ENCODE measurements at places on chromosomes 6 and 20.

DNA sequence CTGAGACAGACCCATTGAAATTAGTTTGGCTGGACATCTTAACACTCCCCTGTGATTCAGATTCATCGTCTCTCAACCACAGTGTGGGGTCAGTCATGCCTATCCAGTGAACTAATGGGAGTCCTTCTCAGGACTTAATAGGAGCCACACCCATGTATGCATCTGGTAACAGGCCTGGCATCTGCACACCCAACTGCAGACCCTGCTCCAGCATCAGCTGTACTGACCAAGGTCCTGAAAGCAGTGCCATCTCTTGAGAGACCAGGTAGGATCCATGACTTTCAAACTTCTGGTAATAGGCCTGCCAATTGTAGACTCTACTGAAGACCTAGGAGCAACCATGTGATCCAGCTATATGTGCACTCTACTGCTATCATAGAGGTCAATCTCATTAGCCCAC lies 363.6 kb upstream of the POU3F2 start:
- no peaks in the 10 kb centered on the region for H3K36me3 ChIP-seq
- no peak for DNase-seq
- H3K4me1 ChIP-seq = no peaks in the 10 kb centered on the region
- H3K4me3 ChIP-seq = no peak overlapping the region
- H3K27ac ChIP-seq = no peak overlapping the region

GRCh38 chr6:2767657-2768524 lies 2.7 kb downstream of the WRNIP1 start:
- H3K36me3 ChIP-seq = peaks cover 4% of the 10 kb centered on the region
- peak overlapping the region; percentile 98 for H3K27ac ChIP-seq
- DNase-seq = no peak
- H3K27me3 ChIP-seq = no peaks in the 10 kb centered on the region

DNA sequence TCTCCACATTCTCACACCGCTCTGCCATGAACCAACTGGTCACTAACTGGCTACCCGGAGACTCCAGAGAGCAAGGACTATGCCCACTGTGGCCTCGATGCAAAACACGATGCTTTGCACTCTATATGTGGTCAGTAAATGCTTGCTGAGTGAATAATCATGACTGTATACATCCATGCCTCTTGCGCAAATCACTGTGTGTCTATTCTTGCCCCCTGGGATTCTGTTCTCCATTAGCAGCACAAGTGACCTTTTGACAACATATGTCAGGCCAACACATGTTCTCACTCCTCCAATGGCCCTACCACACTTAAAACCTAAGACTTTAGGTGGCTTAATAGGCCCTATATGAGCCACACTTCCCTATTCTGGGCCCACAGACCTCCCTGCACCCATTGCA lies 16.9 kb downstream of the KIF16B start:
- DNase-seq = no peak
- H3K4me3 ChIP-seq = no peak overlapping the region
- H3K27me3 ChIP-seq = no peaks in the 10 kb centered on the region

DNA sequence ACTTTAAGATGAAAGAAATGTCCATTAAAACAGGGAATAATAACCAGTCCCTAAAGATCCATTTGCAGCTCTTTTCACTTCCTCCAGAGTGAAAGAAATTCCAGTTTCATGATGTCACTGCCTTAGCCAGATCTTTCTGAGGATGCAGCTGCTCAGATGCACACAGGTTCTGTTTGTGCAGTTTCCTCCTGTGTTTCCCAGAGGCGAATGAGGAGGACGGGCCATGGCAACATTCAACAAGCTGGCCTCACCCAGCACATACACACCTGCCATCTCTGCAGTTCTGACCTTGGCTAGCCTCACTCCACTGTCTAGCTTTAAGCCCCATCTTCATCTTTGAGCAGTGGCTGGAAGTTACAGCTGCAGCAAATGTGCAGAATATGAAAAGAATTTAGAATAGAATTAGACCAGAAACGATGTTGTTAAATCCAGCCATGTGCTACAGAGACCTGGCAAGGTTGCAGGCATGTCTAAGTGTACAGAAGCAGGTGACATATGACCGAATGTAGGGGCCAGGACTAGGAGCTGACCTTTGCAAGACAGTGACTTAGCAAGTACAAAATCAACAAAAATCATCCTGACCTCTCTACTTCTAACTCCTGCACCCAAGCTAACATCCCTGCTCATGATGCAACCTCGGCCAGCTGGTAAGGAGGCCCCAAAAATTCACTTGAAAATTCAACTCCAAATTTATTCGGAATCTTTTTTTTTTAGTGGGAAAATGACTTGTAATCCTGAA lies 35.0 kb downstream of the FAM50B start:
- H3K36me3 ChIP-seq = no peaks in the 10 kb centered on the region
- no peaks in the 10 kb centered on the region for H3K27me3 ChIP-seq
- peak overlapping the region; percentile 51 for H3K27ac ChIP-seq
- DNase-seq = no peak

GRCh38 chr6:118403036-118403435 lies 145.1 kb upstream of the PLN start:
- no peaks in the 10 kb centered on the region for H3K36me3 ChIP-seq
- no peak overlapping the region for H3K4me3 ChIP-seq
- no peak for DNase-seq
- H3K27me3 ChIP-seq = no peaks in the 10 kb centered on the region
- no peaks in the 10 kb centered on the region for H3K4me1 ChIP-seq
- H3K27ac ChIP-seq = no peak overlapping the region

DNA sequence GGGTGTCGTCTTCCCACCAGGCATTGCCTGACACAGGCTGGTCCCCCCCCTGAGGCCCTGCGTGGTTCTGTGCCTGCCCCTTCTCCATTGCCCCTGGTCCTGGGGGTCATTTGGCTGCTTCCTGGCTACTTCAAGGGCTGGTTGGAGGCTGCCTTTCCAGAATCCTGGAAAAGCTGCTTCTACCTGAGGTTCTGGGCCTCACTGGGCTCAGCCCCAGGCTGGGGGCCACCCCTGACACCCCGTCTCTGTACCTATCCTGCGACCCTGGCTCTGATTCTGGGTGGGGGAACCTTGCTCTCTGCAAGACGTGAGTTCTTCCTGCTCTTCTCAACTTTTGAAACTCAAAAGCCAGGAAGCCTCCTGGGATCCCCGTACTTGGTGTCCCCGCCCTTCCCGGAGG lies 149.3 kb upstream of the PTPN1 start:
- H3K27me3 ChIP-seq = no peaks in the 10 kb centered on the region
- H3K36me3 ChIP-seq = no peaks in the 10 kb centered on the region
- DNase-seq = no peak
- no peak overlapping the region for H3K4me3 ChIP-seq
- H3K4me1 ChIP-seq = no peaks in the 10 kb centered on the region
- H3K27ac ChIP-seq = no peak overlapping the region

DNA sequence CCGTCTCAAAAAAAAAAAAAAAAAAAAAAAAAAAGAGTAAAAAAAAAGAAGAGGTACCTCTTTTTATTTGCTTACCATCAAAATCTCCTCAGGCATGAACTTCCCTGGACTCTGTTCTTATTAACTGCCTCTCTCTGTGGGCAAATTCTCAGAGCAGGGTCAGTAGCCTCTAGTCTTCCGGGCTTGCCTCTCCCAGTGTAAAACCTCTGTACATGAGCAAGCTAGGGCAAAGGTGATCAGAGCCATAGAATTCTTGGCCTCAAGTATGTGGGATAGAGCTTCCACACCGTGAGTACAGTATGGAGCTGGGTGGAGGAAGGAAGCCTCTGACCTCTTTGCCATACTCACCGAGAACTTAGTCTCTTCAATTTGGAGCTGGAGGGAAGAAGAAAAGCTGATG lies 58.5 kb downstream of the TRPC4AP start:
- no peak overlapping the region for H3K4me3 ChIP-seq

- no peak overlapping the region for H3K4me3 ChIP-seq
- H3K27me3 ChIP-seq = no peaks in the 10 kb centered on the region
- no peaks in the 10 kb centered on the region for H3K4me1 ChIP-seq
- H3K27ac ChIP-seq = no peak overlapping the region
- H3K36me3 ChIP-seq = peaks cover 21% of the 10 kb centered on the region
Observed at GRCh38 chr6:147304016-147304415, 99.8 kb downstream of the STXBP5 start.

DNA sequence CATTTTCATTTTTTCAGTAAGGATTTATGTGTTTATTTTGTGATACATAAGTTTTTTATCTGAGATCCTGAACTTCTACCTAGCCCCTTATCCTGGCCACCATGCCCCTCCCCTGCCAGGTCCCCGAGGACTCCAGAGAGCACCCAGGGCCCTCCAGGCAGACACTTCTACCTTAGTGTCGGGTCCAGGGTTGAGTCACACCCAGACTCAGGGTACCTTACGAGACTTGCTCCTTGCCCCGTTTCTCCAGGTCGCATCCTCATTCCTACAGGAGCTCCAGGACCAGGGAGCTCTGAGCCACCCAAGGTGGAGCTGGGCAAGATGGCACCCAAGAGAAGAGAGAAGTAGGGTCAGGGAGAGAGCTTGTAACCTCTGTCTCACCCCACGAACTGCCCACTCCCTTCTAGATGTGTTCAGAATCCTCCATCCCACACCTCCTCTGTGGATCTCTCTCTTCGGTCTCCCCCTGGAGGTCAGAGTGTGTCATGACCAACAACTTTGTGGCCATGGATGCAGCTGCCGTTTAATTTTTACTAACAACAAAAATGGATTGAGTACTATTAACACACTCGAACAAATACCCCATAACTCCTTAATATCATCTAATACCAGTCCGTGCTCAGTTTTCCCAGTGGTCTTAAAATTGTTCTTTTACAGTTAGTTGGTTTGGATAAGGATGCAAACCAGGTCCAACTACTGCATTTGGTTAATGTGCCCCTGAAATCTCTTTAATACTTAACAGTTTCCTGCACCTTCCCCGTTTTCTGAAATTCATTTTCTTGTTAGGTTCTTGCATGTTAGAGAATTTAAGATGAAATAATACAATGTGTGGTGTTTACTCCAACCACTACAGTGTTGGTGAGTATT lies 130.6 kb upstream of the INSM1 start:
- peak; percentile 91 for DNase-seq
- H3K4me3 ChIP-seq = no peak overlapping the region
- peaks cover 2% of the 10 kb centered on the region for H3K4me1 ChIP-seq
- H3K27ac ChIP-seq = no peak overlapping the region

DNA sequence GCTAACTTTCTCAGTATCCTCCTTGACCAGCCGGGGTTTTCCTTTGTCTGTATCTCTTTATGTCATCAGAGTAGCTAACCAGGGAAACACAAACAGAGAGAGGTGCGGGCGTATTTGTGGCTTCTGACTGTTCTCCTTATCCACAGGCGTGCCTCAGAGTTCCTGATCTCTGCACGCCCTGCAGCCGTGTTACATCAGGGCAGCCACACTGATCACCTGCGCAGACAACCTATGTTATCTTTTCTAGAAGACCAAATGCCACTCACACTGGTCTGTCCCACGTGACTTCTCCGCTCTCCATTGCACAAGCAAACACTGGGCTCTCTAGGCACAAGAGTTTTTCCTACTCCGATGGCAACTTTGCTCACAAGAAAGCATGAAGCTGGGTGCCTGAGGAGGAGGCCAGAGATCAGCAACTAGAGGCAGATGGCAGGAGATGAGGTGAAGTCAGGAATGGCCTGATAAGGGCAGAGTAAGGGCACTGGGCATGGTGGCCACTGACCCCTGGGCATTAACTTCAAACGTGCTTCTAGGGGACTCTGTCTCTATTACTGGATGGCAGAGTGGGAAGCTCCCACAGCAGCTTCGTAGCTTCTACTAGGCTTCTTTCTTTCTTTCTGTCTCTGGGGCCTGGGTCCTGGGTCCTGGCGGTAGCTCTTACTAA lies 4.5 kb downstream of the PDE10A start:
- peaks cover 23% of the 10 kb centered on the region for H3K27me3 ChIP-seq
- peaks cover 30% of the 10 kb centered on the region for H3K4me1 ChIP-seq
- no peak overlapping the region for H3K4me3 ChIP-seq
- peak; percentile 86 for DNase-seq

GRCh38 chr6:3405182-3405518 lies 51.7 kb downstream of the SLC22A23 start:
- H3K27me3 ChIP-seq = no peaks in the 10 kb centered on the region
- peaks cover 5% of the 10 kb centered on the region for H3K36me3 ChIP-seq
- no peak for DNase-seq
- peaks cover 41% of the 10 kb centered on the region for H3K4me1 ChIP-seq
- no peak overlapping the region for H3K4me3 ChIP-seq

- H3K4me3 ChIP-seq = peak overlapping the region; percentile 96
- H3K27ac ChIP-seq = peak overlapping the region; percentile 99
- H3K36me3 ChIP-seq = no peaks in the 10 kb centered on the region
Observed at GRCh38 chr6:73655341-73655917, 1.6 kb upstream of the SLC17A5 start.

DNA sequence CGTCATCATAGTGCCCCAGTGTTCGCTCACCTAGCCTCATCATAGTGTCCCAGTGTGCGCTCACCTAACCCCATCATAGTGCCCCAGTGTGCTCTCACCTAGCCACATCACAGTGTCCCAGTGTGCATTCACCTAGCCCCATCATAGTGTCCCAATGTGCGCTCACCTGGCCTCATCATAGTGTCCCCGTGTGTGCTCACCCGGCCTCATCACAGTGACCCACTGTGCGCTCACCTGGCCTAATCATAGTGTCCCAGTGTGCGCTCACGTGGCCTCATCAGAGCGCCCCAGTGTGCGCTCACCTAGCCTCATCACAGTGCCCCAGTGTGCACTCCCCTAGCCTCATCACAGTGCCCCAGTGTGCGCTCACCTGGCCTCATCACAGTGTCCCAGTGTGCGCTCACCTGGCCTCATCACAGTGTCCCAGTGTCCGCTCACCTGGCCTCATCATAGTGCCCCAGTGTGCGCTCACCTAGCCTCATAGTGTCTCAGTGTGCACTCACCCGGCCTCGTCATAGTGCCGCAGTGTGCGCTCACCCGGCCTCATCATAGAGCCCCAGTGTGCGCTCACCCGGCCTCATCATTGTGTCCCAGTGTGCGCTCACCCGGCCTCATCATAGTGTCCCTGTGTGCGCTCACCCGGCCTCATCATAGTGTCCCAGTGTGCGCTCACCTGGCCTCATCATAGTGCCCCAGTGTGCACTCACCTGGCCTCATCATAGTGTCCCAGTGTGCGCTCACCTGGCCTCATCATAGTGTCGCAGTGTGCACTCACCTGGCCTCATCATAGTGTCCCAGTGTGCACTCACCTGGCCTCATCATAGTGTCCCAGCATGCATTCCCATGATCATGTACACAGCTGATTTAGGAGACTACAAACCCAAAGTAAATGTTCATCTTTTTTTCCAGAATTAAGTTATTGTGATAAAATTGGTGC lies 9.5 kb downstream of the TMEM242 start:
- peak; percentile 77 for DNase-seq
- H3K4me1 ChIP-seq = peaks cover 14% of the 10 kb centered on the region
- H3K36me3 ChIP-seq = peaks cover 31% of the 10 kb centered on the region
- H3K4me3 ChIP-seq = no peak overlapping the region
- no peak overlapping the region for H3K27ac ChIP-seq

- peak; percentile 39 for DNase-seq
- H3K27me3 ChIP-seq = no peaks in the 10 kb centered on the region
- H3K4me3 ChIP-seq = no peak overlapping the region
- no peak overlapping the region for H3K27ac ChIP-seq
- peaks cover 43% of the 10 kb centered on the region for H3K4me1 ChIP-seq
Observed at GRCh38 chr20:46408281-46408731, 1.9 kb upstream of the ELMO2 start.

GRCh38 chr6:157033428-157034140 lies 256.4 kb downstream of the ARID1B start:
- peak overlapping the region; percentile 51 for H3K4me3 ChIP-seq
- peaks cover 49% of the 10 kb centered on the region for H3K4me1 ChIP-seq
- H3K27me3 ChIP-seq = no peaks in the 10 kb centered on the region

GRCh38 chr6:53325785-53326184 lies 23.0 kb downstream of the ELOVL5 start:
- no peaks in the 10 kb centered on the region for H3K27me3 ChIP-seq
- no peak for DNase-seq
- H3K36me3 ChIP-seq = no peaks in the 10 kb centered on the region

Measured in esophagus muscularis mucosa (tissue), 4 donors.